Choroid plexus epithelial cell (primary cell): ENCODE measurements at places on chromosomes 4 and X.

- DNase-seq = no peak
These were observed 70.3 kb upstream of the EMCN start for GRCh38 chr4:100588076-100588475.

DNA sequence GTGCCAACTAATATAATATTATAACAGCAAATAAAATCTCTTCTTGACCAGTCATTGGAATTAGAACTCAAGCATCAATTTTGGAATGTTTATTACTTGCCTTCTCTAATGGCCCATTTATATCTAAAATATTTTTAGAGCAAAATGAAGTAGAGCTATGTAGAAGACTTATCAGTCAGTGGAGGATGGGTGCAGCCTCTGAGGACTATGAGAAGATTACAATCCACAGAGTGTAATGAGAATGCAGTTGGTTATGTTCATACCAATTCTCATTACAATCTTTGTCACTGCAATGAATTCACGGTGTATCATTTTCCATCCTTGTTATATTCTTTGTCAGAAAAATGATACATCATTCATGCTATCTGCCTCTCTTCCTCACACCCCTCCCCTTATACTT lies 878.1 kb downstream of the CENPC start:
- DNase-seq = no peak

DNA sequence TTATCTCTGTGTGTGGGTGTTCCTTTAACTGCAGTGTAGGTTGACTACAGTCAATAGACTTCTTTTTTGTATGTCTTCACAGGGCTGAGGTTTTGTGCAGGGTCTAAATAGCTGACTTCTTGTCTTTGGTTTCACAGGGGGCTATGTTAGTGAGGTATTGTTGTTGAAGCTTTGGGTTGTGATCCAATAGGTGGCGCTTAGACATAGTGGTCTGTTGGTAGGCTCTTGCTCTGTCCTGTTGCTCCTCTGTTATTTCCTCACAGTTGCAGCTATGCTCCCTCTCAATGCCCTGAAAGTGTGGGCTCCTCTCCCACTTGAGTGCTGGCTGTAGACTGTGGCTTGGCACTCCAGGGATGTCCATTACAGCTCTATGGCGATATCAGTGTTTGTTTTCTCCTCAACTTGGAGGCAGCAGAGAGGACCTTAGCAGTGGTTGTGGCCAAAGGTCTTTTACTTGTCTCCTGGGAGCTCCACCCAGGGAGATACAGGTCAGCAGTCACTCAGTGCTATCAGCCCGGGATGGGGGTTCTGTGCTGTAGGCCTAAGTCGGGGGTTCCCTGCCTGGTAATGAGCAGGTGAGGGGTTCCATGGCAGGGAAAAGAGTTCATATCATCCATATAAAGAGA lies 14.0 kb downstream of the POF1B start:
- no peak for DNase-seq

GRCh38 chr4:96194993-96195392 lies 355.1 kb downstream of the PDHA2 start:
- DNase-seq = no peak

DNA sequence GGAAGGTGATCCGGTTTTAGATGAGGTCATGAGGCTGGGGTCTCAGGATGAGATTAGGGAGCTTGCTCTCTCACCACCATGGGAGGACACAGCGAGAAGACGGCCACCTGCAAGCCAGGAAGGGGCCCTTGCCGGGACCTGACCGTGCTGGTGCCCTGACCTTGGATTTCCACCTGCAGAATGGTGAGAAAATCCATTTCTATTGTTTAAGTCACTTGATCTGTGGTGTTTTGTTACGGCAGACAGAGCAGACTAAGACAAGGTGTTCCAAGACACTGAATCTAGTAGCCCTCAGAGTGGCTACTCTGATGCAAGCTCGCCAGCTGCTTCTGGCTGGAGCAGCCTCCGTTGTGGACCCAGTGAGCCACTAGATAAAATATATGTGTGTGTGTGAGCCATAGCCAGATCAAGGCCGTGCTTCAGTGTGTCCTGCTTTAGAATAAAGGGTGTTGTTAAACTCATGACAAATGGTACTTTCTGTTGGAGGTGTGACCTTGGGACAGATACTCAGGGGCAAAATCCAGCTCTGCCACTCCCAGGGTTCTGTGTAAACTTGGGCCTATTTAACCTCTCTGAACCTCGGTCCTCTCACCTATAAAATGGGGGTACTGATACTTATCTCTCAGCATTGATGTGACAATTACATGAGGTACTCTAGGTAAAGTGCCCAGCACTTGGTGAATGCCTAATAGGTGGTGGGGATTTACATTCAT lies 67.9 kb upstream of the STX18 start:
- DNase-seq = no peak

GRCh38 chrX:10783451-10783995 lies 163.1 kb upstream of the MID1 start:
- DNase-seq = no peak

DNA sequence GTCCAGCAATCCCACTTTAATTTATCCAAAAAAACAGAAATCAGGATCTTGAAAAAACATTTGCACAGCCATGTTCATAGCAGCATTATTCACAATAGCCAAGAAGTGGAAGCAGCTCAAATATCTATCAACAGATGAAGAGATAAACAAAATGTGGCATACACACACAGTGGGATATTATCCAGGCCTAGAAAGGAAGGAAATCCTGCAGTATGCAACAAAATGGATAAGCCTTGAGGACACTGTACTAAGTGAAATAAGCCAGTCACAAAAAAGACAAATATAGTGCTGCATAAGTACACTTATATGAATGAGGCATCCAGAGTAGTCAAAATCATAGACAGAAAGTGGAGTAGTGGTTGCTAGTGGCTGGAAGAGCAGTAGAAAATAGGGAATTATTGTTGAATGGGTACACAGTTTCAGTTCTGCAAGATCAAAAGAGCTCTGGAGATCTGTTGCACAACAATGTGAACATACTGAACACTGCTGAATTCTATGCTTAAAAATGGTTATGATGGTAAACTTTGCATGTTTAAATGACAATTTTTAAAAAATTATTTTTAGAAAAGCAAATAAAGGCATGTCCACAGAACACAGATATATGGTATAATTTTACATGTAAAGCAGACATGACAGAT lies 25.6 kb downstream of the CHM start:
- no peak for DNase-seq

DNA sequence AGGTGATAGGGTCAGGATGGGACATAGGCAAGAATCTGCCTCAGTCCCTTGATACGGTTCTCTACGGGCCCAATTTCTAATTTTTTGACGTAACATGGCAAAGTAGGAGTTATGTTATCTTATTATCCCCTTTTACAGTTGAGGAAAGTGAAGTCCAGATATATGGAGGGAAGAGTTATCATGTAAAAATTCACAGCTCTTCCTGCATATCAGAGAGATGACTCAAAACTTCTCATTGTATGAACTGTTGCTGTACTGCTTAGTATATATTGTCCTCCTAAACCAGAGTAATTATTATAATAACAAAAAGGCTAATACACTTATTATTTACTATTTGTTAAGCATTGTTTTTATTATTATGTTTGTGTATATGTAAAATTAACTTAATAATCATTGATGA lies 260.5 kb upstream of the IGFBP7 start:
- no peak for DNase-seq

GRCh38 chr4:64341711-64342110 lies 67.5 kb downstream of the TECRL start:
- no peak for DNase-seq

DNA sequence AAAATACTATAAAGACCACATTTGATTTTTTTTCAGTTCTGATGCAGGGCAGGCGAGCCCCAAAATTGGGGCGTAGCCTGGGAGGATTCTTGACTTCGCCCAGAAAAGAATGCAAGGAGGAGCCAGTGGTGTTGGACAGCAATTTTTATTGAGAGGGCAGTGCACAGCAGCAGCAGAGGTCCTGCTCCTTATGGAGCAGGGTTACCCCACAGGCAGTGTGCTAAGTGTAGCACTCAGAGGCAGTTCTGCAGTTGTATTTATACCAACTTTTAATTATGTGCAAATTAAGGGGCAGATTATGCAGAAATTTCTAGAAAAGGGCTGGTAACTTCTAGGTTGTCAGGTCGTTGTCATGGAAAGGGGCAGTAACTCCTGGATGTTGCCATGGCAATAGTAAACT lies 69.9 kb downstream of the GASK1B start:
- DNase-seq = no peak

DNA sequence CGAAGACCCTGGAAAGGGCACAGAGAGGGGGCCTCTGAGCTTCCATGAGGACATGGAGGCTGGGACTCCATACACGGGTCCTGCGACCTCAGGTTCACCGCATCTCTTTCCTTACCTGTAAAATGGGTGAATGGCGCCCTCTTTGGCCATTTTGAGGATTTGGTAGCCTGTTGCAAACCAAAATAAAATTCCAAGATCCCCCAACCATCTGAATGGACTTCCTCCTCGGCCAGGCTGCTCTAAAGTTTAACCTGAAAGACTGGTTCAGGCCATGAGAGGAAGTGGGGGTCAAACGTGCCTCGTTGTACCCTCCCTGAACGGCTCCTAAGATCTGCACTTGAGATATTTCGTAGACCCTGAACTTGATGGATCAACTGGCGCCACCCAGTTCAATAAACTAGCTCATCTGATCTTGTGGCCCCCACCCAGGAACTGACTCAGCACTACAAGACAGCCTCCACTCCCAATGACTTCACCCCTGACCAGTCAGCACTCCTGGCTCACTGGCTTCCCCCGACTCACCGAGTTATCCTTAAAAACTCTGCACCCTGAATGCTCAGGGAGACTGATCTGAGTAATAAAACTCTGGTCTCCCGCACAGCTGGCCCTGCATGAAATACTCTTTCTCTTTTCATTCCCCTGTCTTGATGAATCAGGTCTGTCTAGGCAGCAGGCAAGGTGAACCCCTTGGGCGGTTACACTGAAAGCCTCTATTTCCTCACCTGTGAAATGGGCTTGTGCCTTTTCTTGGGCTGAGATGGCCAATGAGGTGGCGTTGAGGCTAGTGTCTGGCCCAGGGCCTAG lies 32.9 kb upstream of the GPR78 start:
- DNase-seq = peak; percentile 60

- peak; percentile 13 for DNase-seq
These were observed 4.8 kb upstream of the SYNPO2 start for GRCh38 chr4:118883861-118884260.

DNA sequence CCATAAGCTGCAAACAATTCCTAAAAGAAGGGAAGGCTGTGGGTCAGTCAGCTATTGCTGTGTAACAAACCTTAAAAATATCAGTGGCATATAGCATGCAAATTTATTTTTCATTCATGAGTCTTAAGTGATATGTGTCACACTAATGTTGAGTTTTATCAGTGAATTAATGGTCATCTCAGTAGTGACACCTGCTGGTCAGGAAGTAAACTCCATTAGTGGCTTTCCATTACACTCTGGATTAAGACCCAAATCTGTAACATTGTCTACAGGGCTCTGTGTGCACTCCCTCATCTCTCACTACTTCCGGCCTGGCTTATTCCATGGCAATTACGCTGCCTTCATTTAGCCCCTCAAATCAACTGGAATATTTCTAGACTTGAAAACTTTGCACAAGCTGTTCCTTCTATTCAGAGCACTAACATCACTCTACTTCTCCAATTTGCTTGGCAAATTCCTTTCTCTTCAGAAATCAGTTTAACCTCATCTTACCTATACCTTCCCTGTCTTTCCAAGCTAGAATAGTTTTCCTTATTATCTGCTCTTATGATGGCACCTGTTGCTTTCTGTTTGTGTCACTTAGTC lies 217.3 kb upstream of the TAPT1 start:
- DNase-seq = peak; percentile 76

- DNase-seq = no peak
These were observed 715.2 kb upstream of the HTR2C start for GRCh38 chrX:113868711-113869110.

GRCh38 chrX:79365591-79365990 lies 1.5 kb downstream of the ITM2A start:
- DNase-seq = no peak

DNA sequence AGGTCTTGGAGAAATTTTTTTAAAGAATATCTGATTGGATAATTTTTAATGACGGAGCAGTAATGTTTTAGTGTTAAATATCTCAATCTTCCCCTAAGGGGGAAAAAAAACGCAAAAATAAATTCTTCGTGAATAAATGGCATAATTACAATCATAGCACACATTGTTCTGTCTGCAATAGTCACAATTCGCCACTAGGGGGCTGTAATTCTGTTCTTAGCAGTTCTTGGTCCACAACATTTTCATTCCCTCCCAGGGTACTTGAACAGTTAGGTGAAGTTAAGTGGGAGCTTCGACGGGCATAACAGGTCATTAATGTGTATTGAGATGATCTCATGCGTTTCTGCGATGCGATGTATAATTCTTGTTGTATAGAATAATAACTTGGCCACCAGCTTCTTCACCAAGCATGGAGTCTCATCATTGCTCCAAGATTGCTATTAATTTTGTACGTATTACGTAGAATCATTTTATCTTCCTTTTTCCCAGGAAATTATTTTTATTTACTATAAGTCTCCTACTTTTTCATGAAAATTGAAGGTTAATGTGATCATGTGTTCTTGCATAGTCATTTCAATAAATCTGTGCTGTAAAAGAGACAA lies 27.2 kb downstream of the HTR2C start:
- peak; percentile 61 for DNase-seq

DNA sequence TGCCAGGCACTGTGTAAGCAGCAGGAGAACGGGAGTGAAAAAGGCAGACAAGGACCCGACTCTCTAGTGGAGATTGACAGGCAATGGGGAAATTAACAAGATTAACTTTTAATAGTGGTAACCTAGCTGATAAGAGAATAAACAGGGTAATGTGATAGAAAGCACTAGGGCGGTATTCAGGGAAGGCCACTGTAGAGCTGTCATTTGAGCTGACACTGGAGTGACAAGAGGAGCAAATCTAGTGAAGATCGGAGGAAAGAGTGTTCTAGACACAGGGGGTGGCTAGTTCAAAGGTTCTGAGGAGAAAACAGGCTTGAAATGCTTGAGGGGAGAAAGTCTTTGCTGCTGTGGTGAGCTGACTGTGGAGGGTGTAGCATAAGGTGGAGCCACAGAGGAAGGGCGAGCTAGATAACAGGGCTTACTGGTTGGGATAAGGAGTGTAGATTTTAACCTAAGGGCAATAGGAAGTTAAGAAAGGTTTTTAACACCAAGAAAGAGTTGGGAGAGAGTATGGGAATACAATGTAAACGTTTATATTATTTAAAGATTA lies 122.8 kb downstream of the SLC10A7 start:
- no peak for DNase-seq
